ENCODE measurements at places on chromosomes 7 and 10. TPM values are rescaled to one million over a fixed set of nuclear protein-coding genes. Genes with fewer than 3 reads are reported as not detected.
A peak's percentile ranks its signal among the peaks of the same experiment; 100 is the strongest.

DNA sequence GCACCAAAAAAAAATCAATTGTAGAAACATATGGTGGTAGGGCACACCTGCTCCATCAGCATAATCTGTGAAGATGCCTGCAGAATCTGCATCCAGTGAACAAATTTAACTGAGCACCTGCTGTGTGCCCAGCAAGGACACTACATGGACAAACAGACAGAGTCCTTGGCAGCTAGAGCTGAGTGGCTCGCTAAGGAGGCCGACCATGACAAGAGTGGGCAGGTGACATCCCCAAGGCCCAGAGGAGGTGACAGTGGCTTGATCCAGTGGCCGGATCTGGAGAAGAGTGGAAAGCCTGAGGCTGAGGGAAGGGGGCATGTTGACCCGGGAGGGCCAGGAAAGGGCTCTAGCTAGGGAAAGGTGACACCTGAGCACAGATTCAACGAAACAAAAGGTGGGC is 68.1 kb downstream of the MAD1L1 start:
- H3K4me3 ChIP-seq = no peak overlapping the region
- H3K4me1 ChIP-seq = peaks cover 6% of the 10 kb centered on the region
- DNase-seq = no peak

DNA sequence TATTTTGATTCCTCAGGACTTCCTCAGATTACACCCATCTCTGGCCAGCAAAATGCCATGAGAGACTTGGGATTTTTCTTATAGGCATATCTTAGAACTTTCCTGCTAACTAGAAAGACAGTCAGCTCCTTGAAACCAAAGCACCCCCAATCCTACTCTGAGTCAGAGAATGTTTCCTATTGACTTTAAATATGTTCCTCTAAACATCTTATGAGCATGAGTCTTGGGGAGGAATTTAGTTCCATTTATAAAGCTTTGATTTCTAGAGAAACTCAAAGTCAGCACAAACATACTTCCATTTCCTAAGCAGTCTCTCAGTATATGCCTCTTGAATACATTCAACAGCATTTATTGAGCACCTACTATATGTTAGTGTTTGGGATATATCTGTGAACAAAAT is 128.5 kb downstream of the INHBA start:
- no peaks in the 10 kb centered on the region for H3K27me3 ChIP-seq
- no peaks in the 10 kb centered on the region for H3K36me3 ChIP-seq
- H3K4me3 ChIP-seq = no peak overlapping the region
- no peak for DNase-seq
- no peaks in the 10 kb centered on the region for H3K4me1 ChIP-seq
- no peak overlapping the region for H3K27ac ChIP-seq

SORCS3 gene
- not detected for total RNA-seq

MYPN gene
- total RNA-seq = not detected

FOXI2 gene
- total RNA-seq = not detected

GRCh38 chr10:6781133-6781770 is 201.2 kb upstream of the PRKCQ start:
- peak; percentile 14 for DNase-seq
- no peak overlapping the region for H3K27ac ChIP-seq
- H3K27me3 ChIP-seq = no peaks in the 10 kb centered on the region
- peak overlapping the region; percentile 1 for H3K4me3 ChIP-seq
- peaks cover 22% of the 10 kb centered on the region for H3K4me1 ChIP-seq
- no peaks in the 10 kb centered on the region for H3K36me3 ChIP-seq

DNA sequence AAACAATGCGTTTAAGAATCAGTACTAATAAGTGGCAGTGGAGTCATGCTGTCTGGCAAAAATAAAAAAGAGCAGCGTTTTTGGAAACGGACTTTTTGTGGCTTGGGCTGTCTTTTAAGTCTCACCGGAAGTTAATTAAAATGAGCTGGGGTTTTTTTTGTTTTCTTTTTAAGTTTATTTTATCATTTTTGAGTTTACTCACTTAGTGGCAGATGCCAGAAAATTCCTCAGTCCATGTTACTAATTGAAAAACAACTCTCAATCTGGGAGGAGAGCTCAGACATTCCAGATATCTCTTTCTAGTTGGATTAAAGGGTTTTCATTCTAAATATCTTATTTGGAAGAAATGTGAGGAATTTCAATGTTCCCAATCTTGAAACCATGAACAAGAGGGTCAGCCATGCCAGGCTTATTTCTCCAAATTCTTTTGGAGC is 133.8 kb upstream of the AGR3 start:
- no peaks in the 10 kb centered on the region for H3K36me3 ChIP-seq
- H3K4me1 ChIP-seq = no peaks in the 10 kb centered on the region
- H3K27me3 ChIP-seq = no peaks in the 10 kb centered on the region
- DNase-seq = no peak
- no peak overlapping the region for H3K27ac ChIP-seq
- H3K4me3 ChIP-seq = no peak overlapping the region

GRCh38 chr10:26844396-26844975 is 16.3 kb downstream of the ABI1 start:
- H3K4me1 ChIP-seq = peaks cover 41% of the 10 kb centered on the region
- H3K4me3 ChIP-seq = no peak overlapping the region
- no peak overlapping the region for H3K27ac ChIP-seq
- no peak for DNase-seq
- H3K27me3 ChIP-seq = no peaks in the 10 kb centered on the region
- H3K36me3 ChIP-seq = peaks cover 3% of the 10 kb centered on the region

ZNF800 gene
- 64.7 TPM for total RNA-seq

PLPP4 gene
- not detected for total RNA-seq

GRCh38 chr7:80439894-80440821 is 71.7 kb downstream of the GNAT3 start:
- no peaks in the 10 kb centered on the region for H3K27me3 ChIP-seq
- no peak for DNase-seq
- no peaks in the 10 kb centered on the region for H3K4me1 ChIP-seq

GRCh38 chr7:131424219-131424822 is 96.6 kb downstream of the MKLN1 start:
- peak; percentile 56 for DNase-seq
- H3K36me3 ChIP-seq = no peaks in the 10 kb centered on the region
- H3K4me3 ChIP-seq = no peak overlapping the region
- no peaks in the 10 kb centered on the region for H3K27me3 ChIP-seq
- no peaks in the 10 kb centered on the region for H3K4me1 ChIP-seq

DNA sequence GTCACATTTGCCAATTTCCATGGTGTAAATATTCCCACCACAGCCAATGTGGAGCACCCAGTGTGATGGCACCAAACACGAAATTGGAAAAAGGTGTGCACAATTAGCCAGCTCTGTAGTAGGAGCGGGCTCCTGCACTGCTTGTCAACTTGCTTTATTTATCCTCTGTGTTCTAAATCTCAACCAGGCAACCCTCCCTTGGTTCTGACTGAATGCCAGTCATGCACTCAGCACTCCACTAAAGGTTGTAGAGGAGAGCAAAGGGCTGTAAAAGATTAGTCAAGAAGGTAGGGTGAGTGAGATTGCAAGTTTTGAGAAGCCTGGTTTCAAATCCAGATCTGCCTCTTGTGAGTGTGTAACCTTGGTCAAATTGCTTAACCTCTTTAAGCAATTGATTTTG is 71.5 kb upstream of the EGR2 start:
- H3K4me3 ChIP-seq = no peak overlapping the region
- no peaks in the 10 kb centered on the region for H3K4me1 ChIP-seq
- no peaks in the 10 kb centered on the region for H3K27me3 ChIP-seq
- no peak overlapping the region for H3K27ac ChIP-seq
- H3K36me3 ChIP-seq = no peaks in the 10 kb centered on the region

GRCh38 chr10:43569681-43570080 is 4.7 kb downstream of the ZNF239 start:
- H3K36me3 ChIP-seq = peaks cover 7% of the 10 kb centered on the region
- H3K27ac ChIP-seq = no peak overlapping the region
- H3K4me1 ChIP-seq = peaks cover 15% of the 10 kb centered on the region

ZPBP gene
- not detected for total RNA-seq

GRCh38 chr10:75061709-75062505 is 49.5 kb upstream of the SAMD8 start:
- H3K27ac ChIP-seq = no peak overlapping the region
- no peak overlapping the region for H3K4me3 ChIP-seq

ASZ1 gene
- not detected for total RNA-seq

DNA sequence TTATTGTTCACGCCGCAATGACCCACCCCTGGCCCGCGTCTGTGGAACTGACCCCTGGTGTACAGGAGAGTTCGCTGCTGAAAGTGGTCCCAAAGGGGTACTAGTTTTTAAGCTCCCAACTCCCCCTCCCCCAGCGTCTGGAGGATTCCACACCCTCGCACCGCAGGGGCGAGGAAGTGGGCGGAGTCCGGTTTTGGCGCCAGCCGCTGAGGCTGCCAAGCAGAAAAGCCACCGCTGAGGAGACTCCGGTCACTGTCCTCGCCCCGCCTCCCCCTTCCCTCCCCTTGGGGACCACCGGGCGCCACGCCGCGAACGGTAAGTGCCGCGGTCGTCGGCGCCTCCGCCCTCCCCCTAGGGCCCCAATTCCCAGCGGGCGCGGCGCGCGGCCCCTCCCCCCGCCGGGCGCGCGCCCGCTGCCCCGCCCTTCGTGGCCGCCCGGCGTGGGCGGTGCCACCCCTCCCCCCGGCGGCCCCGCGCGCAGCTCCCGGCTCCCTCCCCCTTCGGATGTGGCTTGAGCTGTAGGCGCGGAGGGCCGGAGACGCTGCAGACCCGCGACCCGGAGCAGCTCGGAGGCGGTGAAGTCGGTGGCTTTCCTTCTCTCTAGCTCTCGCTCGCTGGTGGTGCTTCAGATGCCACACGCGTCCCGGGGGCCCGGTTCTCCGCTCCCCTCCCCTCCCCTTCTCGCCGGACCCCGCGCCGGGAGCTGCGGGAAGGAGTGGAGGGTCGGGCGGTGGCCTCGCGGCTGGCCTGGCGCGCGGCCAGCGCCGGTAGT is at the start of gene CBX3:
CBX3 (plus strand) TSS at position 499 of the 772 bp plus-strand sequence. CDS start 1,254 bp downstream, outside the sequence.
- peaks cover 32% of the 10 kb centered on the region for H3K4me1 ChIP-seq
- peaks cover 37% of the 10 kb centered on the region for H3K36me3 ChIP-seq
- peak within 1 kb of the TSS; percentile 80 for H3K4me3 ChIP-seq
- H3K27ac ChIP-seq = peak within 1 kb of the TSS; percentile 97
- peak; percentile 97 for DNase-seq

MMD2 gene
- not detected for total RNA-seq

- peaks cover 27% of the 10 kb centered on the region for H3K4me1 ChIP-seq
- no peaks in the 10 kb centered on the region for H3K27me3 ChIP-seq
- H3K36me3 ChIP-seq = no peaks in the 10 kb centered on the region
Observed at GRCh38 chr10:132919374-132920100, 22.8 kb downstream of the CFAP46 start.

GRCh38 chr7:8378349-8379019 is 54.9 kb upstream of the NXPH1 start:
- no peak overlapping the region for H3K27ac ChIP-seq
- H3K27me3 ChIP-seq = no peaks in the 10 kb centered on the region
- H3K4me3 ChIP-seq = no peak overlapping the region
- DNase-seq = no peak
- no peaks in the 10 kb centered on the region for H3K4me1 ChIP-seq

DNA sequence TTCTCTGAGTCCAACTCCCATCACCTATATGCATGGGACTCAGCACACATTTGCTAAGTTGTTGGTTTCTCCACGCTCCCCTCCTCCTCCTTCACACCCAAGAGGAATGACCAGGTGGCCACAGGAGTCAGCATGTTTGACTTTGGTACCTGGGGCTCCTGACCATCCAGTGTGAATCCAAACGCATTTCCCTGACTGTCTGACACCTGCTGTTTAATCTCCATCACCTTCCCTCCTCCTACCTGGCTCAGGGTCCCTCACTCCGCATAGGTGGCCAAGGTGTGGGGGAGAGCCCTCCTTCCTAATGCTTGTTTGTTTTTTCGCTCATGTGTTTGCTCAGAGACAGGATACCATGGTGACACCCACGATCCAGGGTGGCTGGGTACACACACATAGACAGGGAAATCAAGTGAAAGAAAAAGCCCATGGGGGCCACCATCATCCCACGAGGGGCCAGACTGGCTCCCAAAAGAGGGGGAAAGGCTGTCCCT is 194.9 kb downstream of the KCNMA1 start:
- DNase-seq = no peak
- no peaks in the 10 kb centered on the region for H3K4me1 ChIP-seq
- no peaks in the 10 kb centered on the region for H3K36me3 ChIP-seq
- H3K4me3 ChIP-seq = no peak overlapping the region
- no peaks in the 10 kb centered on the region for H3K27me3 ChIP-seq

LRGUK gene
- total RNA-seq = 0.87 TPM

DNA sequence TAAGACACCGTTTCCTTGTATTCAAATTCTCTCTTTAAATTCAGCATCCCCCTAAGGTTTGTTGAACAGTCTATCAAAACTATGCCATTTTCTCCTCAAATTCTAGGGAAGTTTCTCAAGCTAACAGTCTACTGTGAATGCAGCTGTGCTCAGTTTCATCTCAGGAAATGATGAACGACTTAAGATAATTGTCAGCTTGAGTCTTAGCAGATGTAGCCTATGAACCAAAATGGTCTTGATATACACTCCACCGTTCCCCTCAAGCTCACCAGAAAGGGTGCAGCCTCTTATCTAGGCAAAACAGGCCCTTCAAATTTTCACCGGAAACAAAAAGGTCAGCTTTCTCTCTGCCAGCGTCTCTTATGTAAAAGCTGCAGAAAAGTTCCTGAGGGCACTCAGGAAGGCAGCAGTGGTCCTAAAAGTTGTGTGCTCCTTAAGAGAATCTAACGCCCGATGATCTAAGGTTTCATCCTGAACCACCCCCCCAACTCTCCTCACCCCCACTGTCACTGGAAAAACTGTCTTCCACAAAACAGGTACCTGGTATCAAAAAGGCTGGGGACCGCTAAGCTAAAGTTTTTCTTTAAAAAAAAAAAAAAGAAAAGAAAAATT is 2.1 kb downstream of the DNAJC9 start:
- no peaks in the 10 kb centered on the region for H3K27me3 ChIP-seq
- peak overlapping the region; percentile 27 for H3K27ac ChIP-seq
- H3K4me3 ChIP-seq = no peak overlapping the region
- DNase-seq = no peak
- H3K36me3 ChIP-seq = peaks cover 32% of the 10 kb centered on the region

- no peak for DNase-seq
- H3K36me3 ChIP-seq = no peaks in the 10 kb centered on the region
- no peak overlapping the region for H3K4me3 ChIP-seq
- H3K4me1 ChIP-seq = no peaks in the 10 kb centered on the region
- no peaks in the 10 kb centered on the region for H3K27me3 ChIP-seq
Observed at GRCh38 chr7:154338701-154339506, 286.7 kb downstream of the DPP6 start.
